ENCODE measurements at places on chromosomes 6 and 20.

DNA sequence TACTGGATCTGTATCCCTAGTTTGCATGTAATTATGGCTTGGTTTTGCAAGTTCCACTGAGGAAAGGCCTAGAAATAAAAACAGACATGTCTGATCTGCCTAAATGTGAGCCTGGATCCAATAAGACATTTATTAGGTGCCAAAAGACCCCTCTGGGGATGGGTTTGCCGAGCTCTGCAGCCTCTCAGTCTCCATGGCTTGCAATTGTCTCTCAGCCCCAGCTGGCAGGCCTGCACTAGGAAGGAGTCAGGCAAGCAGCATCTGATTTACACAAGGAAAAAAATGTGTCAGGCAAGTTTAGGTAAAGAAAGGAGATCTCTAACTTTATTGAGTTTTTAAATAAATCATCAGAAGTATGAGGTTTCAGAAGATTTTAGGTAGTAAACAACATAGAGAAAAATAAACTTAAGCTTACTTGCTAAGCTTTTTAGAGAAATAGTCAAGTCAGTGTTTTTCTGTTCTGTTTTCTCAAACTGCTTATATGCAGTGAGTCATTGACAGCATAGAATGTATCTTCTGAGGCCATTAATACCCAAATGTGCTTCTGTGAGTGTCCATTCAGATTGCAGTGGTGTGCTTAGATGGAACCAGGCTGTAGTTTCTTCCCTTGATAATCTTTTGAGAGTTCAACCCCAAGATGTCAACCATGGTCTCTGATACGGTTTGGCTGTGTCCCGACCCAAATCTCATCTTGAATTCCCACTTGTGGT is 121.0 kb downstream of the FHL5 start:
- DNase-seq, result no peak

- no peak for DNase-seq
These were observed 263.9 kb downstream of the DLL1 start for GRCh38 chr6:170026751-170027646.

DNA sequence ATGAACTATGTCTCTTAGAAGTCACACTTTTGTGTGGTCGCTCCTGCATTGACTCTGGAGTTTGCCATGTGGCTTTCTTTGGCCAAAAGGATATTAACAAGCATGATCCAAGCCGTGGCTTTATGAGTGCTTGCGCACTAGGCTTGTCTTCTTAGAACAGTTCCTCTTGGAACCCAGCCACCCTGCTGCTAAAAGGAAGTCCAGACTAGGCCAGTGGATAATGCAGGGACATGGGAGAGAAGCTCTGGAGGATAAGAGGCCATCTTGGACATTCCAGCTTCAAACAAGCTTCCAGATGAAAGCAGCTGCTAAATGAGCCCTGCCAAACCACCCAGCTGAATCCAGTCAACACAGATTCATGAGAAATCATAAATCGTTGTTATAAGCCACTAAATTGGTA is 346.4 kb downstream of the CDC5L start:
- DNase-seq, result peak; percentile 42

- no peak for DNase-seq
These were observed 39.7 kb downstream of the TRMT11 start for GRCh38 chr6:126026001-126026400.

DNA sequence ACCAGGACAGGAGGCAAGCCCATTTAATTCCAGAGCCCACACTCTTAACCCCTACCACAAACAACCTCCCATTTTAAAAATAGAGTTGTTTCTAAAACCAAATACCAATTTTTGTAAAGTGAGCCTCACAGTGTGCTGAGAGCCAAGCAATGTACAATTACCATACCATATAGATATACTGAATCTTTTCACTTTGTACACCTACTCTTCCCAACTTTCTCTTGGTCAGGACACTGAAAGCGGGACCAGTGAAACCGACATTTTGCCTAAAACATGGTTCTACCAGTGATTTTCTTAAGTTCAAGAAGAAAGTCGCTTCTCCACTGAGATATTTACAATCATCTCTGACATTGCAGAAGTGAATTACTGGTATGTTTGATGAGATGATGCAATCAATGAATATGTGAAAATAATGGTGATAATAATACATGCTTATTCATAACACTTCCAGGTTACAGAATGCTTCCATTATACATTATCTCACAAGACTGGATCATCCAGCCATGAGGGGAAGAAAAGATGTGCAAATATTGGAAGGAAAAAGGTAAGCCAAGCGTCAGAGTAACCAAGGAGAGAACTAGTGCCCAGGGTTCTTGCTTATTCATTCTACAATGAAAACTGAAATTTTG is 74.1 kb downstream of the HIVEP2 start:
- no peak for DNase-seq

- DNase-seq, result no peak
These were observed 23.9 kb upstream of the TINAG start for GRCh38 chr6:54284161-54284860.
